ENCODE measurements at places on chromosomes 11 and 22.

DNA sequence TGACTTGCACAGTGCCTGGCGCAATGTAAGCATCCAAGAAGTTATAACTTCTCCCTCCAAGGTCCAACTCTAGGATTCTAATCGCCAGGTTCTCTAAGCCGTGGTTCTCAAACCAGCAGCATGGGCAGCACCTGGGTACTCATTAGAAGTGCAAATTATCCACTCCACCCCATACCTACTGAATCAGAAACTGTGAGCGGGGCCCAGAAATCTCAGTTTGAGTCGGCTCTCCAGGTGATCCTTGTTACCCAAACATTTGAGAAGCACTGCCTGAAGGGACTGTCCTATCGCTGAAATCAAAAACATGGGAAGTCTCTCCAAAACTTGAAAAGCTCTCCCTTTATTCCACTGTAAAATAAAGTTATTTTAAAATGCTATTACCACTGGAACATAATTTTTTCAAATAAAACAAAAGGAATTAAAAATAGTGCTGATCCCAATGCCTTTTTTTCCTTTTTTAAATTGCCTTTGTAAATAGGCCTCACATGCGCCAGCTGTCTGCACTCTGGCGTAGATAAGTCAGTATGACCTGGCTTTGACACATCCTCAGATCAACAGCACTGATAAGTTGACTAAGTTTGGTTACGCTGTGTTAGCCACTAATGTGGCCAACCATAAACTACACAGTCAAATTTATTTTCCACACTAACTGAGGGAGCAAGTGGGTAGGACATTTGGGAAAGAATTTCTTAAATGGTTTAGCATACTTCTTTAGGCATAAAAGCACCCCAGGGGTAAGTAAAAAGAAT lies 8.4 kb upstream of the CTR9 start:
- DNase-seq = peak; percentile 65

DNA sequence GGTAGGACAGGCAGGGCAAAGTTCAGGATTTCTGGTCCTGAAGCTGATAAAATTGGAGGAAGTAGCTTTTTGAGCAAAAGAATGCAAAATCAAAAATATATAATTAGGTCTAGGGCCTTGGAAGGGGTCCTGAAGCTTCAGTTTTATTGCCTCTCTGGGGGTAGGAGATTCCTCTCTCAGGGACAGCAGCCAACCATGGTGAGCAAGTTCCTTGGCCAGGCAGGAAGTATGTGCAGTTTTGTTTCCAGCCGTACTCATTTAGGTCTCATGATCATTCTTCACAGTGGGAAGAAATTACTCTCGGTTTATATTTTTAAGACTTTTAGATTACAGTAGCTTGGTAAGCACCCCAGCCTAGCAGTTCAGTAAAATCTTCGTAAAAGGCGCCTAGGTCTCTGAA lies 2.9 kb upstream of the RAB38 start:
- DNase-seq = peak; percentile 55

DNA sequence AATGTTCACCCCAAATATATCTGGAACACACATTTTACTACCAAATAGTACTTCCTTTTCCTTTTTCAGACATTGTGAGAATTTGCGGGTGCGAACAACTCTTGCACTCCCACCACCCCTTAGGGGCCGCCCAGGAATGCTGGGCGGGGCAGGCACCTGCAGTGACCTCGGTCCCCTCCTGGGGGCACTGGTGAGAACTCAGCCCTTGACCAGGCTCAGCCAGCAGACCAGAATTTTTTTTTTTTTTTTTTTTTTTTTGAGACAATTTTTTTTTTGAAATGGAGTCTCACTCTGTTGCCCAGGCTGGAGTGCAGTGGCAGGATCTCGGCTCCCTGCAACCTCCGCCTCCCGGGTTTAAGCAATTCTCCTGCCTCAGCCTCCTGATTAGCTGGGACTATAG lies 75.8 kb downstream of the ARHGAP8 start:
- DNase-seq = no peak

DNA sequence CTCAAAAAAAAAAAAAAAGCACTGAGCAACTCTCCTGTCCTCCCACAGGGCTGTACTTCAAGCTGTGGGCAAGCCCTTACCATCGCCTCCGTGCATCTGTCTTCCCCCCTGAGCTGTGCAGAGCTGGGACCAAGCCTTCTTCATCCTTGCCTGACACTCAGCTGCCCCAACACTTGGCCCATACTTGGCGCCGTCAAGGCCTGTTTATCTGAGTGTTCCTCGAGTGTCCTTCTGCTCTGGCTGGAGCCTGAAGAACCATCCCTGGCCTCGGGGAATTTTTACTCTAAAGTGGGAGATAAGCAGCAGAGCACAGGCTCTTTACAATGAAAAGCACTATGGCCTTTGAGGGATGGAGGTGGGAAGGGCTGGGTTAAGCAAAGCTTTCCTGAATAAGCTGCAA lies 1.6 kb upstream of the TIRAP start:
- no peak for DNase-seq

DNA sequence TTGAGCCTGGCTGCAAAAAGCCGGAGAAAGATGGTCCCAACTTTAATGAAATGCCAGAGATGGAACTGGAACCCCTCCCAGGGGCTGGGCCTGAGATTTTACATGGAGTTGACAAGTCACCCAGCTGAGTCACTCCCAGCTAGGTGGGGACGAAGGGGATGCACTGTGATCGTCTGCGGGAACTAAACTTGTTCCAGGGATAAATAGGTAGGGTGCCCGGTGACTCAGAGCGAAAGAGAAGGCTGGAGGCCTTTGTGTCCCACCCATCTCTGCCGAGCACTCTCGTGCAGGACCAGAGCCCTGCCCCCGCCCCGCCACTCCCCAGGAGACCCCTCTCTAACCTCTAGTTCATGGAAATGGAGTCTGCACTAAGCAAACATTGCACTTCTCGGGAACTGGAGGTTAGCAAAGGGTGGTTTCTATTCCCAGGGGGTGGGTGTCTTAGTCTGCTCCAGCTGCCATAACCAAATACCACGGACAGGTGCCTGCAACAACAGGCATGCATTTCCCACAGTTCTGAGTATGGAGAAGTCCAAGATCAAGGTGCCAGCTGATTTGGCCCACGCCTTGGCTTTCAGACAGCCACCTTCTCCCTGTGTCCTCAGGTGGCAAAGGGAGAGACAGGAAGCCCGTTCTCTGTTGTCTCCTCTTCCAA lies 60.7 kb upstream of the FADD start:
- no peak for DNase-seq

DNA sequence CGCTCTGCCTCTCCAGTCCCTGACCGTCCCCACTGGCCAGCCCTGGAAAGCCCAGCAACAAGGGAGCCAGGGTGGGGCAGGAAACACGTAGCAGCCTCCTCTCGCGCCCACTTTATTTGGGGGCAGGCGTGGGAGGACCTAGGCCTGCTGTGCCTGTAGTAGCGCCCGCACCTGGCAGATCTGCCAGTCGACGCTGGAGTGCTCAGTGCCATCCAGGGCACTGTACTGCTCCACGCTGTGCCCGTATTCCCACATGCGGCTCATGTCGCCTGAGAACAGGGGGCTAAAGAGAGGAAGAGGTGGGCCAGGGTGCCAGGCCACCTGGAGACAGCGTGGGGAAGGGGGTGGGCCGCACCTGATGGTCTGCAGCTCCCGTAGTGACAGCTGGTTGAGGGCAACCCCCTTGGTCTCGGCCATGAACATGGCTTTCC lies 17.0 kb upstream of the DRICH1 start:
- no peak for DNase-seq

DNA sequence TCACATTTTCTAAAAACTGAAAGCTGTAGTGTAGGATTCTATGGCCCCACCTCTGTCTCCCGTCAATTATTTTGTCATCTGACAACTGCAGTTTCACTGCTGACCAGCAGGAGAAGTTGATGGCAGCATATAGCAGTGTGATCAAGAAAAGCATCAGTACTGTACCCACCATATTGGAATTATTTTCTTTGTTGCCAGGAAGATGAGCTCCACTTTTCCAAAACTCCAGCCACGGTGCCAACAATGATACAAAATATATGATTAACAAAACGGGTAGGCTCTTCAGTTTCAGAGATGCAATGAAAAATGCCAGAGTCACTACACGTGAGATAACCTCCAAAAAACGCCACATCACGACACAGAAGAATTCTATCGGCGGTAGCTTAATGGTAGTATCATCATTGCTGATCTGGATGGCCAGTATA lies 41.3 kb downstream of the XKR3 start:
- DNase-seq = peak; percentile 24

DNA sequence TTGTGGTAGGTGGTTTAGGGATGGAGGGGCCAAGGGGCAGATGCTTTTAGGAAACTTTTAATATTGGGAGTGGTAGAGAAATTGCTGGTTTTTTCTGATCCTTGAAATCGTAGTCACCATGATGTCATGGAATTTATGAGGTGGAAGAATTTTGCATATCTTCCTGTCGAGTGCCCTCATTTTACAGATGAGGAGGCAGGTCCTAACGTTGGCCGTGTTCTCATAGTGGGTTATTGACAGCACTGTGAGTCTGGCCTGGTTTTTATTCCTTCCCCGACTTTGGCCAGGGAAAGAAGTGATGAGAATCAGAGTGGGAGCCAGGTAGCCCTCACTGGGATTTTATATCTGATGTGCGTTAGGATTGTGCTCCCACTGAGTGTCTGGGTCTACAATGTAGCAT lies 8.8 kb upstream of the PACS1 start:
- DNase-seq = no peak

GRCh38 chr11:11284481-11284880 lies 68.6 kb downstream of the CSNK2A3 start:
- DNase-seq = no peak

DNA sequence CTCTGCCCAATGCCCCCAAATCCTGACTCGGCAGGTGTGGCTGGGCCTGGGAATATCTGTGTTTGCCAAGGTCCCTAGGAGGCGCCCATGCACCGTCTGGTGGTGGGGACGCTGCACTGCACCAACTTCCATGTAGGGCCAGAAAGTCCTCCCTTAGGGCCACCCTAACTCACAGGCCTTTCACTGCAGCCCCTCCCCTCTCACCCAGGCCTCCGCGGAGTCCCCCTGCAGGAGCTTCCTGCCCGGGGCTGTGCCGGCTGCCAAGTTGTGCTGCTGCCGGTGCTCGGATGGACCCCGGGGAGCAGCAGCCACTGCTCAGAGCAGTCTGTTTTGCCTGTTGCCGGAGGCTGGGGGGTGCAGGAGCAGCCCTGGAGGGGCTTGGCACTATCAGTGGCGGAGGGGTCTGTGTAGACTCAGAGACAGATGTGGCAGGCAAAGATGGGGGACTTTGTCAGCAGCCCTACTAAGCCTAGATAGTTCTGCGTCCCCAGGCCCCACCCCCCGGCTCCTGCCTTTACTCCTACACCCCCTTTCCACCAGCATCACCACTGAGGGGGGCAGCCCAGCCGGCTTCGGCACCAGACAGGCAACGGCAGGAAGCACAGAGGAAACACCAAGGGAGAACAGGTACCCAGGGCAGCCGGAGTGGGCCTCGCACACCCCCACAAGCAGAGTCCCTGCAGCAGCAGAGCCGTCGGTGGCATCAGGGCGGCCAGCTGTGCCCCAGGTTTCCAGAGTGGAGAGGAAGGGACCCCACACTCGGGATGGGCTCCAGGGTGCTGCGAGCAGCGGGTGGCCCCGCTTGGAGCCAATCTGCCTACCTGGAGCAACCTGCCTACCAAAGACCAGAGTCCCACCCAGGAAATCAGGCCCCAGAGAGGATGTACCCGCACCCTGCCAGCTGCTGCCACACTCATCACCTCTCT lies 124.3 kb downstream of the TRIM29 start:
- peak; percentile 25 for DNase-seq

GRCh38 chr11:94472916-94473799 lies 20.5 kb downstream of the MRE11 start:
- no peak for DNase-seq

DNA sequence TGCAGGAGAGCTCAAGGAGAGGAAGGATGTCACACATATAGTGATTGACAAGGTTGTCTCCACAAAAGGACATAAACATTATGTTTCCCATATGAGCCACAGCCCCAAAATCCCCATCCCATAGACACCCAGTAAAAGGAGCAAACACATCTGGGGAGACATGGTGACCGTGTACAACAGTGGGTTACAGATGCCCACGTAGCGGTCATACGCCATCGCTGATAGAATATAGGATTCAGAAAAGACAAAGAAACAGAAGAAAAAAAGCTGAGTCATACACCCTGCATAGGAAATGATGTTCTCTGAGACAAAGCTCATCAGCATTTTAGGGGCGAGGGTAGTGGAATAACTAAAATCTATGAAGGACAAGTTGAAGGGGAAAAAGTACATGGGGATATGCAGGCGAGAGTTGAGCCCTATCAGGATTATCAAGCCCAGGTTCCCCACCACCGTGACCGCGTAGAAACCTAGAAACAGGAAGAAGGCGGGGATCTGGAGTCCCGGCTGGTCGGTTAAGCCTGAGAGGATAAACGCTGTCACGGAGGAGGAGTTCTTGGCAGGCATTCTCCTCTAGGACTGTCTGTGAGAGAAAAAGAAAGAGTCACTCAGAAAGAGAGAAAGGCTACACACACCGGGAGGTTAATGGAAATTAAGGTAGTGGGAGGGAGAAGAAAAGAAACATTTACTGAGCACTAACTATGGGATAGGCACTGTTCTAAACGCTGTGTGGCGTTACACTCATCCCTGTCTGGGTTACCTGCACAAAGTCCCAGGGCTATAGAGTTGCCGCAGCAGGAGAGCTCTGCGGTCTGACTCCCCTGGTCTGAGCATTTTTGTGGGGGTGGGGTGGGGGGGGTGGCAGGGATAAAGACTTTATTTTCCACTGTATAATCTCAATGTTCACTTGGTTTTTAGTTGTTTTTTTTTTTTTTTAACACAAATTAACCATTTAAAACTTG lies 36.1 kb upstream of the OR8B8 start:
- DNase-seq = peak; percentile 56

GRCh38 chr11:10611979-10612862 lies 43.8 kb upstream of the LYVE1 start:
- no peak for DNase-seq

DNA sequence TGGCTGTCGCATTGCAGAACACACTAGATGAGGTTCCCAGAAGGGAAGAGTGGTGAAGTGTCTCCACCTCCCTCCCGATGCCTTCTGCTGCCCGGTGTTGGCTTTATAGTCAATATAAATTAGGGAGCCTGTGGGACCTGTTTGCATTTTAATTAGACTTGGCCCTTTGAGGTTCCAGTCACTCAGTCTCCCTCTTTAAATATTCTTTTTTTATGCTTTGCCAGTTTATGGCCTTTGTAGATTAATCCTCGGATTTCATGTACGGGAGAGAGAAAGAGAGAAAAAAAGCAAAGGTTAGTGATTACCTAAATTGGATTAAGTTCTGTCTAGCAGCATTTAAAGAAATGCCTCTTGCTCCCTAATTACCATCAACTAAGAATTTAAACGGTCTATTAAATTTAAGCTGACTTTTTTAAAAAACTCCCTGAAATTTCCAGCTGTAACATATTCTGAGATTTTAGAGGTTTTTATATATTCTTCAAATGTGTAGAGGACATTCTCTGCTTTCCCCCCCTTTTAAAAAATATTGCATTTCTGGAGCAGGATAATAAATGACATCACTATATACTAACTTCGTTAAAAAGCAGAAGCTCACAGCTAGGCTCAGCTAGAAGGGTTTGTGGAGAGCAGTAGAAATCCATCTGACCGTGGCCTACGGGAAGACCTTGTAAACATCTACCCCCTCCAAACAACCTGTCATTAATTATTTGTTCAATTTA lies 84.4 kb downstream of the PRR5L start:
- no peak for DNase-seq

Measured in fibroblast of mammary gland (primary cell).